Ecto neural progenitor cell (in vitro differentiated cells): ENCODE measurements at places on chromosomes 11 and 22.

DNA sequence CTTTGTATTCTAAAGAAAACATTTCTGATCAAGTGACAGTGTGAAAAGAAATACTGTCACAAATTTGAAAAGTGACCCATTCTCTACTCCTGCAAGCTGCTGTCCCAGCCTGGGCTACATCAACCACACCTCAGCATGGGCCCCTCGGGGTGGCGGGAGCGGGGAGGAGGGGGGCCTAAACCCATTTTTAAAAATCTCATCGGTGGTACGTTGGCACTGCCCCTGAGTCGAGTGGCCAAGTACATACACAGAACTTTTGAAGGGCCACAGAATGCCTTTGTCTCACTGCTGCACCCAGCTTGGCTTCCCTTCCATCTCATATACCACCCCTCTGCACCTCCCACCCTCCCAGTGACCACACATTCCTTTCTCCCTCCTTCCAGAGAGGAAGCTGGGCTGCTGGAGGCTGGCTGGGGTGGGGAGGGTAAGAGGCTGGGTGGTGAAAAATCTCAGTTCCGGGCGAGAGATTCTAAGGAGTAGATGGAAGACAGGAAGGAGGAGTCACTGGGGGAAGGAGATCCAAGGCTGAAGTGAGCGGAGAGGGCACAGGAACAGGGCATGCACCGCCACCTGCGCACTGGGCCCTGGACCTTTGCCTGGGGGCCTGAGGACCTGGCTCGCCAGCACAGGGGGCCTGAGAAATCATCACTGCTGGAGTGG lies 21.1 kb downstream of the FXYD6 start:
- peak; percentile 39 for DNase-seq

GRCh38 chr11:119745112-119745511 lies 16.1 kb upstream of the NECTIN1 start:
- no peak for DNase-seq

DNA sequence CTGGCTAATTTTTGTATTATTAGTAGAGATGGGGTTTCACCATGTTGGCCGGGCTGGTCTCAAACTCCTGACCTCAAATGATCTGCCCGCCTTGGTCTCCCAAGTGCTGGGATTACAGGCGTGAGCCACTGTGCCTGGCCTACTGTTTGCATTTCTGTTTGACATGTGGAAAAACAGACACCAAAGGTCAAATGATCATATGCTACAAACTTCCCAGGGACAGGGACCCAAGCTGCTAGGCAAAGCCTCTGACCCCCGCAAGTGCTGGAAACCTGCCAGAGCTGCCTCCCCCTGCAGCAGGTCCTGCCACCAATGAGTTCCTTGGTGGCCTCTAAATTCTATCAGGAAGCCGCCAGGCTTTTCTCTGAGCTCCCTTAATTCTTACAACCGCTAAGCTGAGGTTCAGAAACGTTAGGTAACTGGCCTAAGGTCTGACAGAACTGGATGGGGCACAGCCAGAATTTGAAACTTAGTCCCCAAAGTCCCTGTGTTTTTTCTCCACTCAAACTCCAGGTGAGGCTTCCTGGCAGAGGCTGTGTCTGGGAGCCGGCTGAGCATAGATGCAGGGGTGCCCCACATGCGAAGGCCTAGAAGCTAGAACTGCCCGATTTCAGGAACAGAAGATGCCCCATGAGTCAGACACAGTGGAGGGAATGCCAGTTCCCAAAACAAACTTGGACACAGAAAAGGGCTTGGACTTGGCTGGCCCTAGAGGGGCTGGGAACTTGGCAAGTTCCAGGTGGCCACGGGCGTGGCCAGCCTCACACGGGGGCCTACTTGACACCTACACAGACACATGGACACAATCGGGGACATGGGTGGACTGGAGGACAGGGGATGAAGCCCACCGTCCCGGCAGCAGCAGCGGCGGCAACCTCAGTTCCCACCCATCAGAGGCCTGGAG lies 7.4 kb downstream of the CSNK1E start:
- DNase-seq, result no peak

- no peak for DNase-seq
Measured at GRCh38 chr11:69510471-69511357, 29.3 kb downstream of the LINC01488 start.

- DNase-seq, result peak; percentile 89
Measured at GRCh38 chr22:30287648-30288418, 1.5 kb downstream of the CASTOR1 start.

DNA sequence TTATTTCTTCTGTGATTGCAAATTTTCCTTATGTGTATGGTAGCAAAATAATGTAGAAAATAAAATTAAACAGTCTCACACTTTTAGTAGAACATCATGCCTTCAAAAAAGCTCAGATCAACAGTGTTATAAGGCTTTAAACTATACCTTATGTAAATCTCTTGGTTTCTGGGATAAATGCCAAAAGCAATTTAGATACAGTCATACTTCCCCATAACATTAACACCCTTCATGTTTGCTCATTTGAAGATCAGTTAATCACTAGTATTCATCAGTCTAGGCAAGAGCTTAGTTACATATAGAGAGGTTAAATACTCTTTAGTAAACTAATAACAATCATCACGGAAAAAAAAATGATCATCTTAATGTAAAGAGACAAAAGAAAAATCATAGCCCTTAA lies 421.8 kb upstream of the ANO3 start:
- DNase-seq, result no peak

- no peak for DNase-seq
Measured at GRCh38 chr11:118295815-118296454, 8.6 kb upstream of the CD3E start.

DNA sequence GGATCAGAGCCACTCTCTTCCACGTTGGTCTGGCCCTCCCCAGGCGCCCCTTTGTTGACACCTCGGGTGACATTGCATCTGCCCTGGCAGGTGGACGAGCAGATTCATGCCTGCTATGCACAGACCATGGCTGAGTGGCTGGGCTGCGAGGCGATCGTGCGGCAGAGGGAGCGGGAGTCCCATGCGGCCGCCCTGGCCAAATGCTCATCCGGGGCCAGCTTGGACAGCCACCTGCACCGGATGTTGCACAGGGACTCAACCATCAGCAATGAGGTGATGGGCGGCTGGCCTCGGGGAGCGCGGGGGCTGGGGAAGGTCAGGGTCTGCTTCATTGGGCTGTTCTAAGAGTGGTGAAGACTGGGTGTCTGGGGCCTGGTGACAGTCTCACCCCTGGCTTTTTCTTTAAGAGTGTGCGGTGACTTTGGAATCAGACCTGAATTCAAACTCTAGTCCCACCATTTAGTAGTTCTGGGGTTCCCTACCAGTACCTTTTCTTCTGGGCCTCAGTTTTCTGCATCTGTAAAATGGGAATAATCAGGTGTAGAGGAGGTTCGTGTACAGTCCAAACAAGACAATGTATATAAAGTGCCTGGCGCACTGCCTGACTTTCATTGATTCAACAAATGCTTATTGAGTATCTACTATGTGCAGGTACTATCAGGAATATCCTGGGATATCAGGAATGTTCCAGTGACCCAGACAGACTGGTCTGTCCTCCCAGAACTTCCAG lies 53.0 kb downstream of the LHFPL7 start:
- DNase-seq, result no peak
